Retinal pigment epithelial cell (primary cell): ENCODE measurements at places on chromosomes 7 and 10.

GRCh38 chr7:131554880-131555516 is 1.4 kb downstream of the PODXL start:
- DNase-seq: no peak

DNA sequence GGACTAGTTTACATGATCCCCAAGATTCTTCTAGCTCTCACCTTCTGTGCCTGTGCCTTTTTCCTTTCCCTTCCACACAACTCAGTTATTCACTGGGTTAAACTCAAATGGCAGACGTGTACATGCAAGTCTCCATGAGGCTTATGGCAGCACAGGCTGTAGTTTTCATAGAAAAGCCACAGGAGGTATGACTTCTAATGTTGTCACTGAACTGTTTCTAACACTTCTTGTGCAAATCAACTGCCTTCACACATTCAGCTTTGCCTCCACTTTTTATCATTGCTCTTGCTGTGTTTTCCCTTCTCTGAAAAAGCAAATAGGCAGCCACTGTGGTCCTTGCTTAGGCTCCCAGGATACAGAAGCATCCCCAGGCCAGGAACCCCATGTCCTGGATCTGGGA is 5.3 kb upstream of the GIMAP5 start:
- DNase-seq: no peak

GRCh38 chr10:124711145-124711544 is 33.0 kb downstream of the FAM53B start:
- DNase-seq: no peak

- DNase-seq: no peak
These were observed 74.0 kb downstream of the ARID5B start for GRCh38 chr10:61975391-61975932.

DNA sequence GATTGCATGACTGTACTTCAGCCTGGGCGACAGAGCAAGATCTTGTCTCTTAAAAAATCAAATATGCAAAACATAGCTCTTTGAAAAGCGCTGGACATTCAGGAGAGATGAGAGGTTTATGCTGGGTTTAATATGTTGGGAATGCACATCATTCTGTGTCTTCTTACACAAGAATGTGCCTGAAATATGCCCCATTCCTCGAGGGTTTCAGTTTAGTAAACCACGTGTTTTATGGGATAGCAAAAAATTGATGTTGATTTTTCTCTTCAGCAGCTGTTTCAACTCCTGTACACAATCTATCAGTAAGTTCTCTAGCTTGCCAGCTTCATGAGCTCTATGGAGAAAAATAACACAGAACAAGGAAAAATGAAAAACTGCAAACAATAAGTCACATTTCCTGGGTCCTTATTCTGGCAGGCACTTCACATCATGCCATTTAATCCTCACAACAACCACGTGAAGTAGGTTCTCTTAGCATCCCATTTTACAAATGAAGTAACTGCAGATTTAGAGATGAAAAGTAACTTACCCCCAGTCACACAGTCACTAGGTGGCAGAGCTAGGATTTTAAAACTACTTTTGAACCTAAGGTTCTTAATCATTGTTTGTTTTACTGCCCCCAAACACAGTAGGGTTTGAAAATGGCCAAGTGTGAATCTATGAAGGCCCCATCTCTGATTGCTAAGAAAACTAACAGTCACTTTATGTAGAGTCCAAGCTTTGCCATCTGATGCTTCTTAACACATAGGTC is 423.6 kb downstream of the PHTF2 start:
- no peak for DNase-seq

GRCh38 chr10:49408519-49409306 is 12.8 kb upstream of the DRGX start:
- DNase-seq: no peak

DNA sequence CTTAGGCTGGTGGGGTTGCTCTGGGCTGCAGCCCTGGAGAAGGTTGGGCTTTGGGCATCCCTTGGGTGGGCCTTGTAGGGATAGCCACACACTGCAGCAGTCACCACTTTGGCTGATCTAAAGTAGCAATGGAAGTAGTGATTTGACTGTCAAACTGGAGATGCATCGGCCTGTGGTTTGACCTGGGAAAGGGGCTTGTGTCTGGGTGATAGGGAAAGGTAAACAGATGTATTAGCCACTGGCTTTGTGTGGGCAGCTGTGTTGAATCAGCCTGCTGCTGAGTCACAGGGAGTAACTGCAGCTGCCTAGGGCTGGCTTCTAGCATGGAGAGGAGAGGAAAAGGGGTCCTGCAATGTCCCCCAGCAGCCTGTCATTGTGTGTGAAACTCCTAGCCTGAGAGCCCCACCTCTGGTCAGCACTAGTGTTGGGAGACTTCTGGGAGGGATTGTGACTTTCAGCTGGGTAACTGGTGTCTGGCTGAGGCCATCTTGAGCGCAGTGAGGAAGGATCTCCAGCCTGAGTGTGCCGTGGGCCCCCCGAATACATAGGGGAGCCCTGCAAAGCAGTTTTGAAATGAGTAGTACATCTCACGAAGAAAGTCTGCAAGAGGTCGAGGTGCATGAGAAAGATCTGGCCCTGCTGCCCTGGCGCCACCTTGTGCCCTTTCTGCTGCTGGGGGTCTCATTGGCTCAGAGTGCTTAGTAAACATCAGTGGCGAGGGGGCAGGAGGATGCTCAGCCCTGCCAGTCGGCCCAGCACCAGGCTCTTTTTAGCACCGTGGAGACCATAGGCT is 117.3 kb downstream of the FANK1 start:
- no peak for DNase-seq

- DNase-seq: no peak
These were observed 145.3 kb downstream of the CELF2 start for GRCh38 chr10:11162828-11163599.

- no peak for DNase-seq
These were observed 189.6 kb downstream of the TNS3 start for GRCh38 chr7:47392241-47392759.

- no peak for DNase-seq
These were observed 97.8 kb upstream of the BTBD16 start for GRCh38 chr10:122173337-122173736.

GRCh38 chr7:95066737-95067530 is 159.5 kb downstream of the PPP1R9A start:
- DNase-seq: peak; percentile 34

DNA sequence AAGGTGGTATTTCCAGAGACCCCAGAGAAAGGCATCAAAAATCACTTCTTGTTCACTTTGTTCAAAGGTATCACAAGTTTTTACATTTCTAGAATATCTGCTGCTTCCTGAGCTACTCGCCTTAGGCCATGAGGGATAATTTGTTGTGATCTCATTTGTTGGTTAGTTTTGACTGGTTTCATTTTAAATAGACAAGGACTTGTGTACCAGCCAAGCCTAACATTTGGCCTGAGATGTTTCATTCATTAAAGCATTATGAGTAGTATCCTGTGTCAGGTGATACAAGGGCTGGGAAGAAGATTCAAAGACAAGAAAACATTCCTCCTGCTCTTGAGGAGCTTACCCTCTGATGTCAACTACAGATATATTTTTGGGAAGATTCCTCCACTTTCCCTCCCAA is 170.3 kb upstream of the FAM171A1 start:
- DNase-seq: no peak

DNA sequence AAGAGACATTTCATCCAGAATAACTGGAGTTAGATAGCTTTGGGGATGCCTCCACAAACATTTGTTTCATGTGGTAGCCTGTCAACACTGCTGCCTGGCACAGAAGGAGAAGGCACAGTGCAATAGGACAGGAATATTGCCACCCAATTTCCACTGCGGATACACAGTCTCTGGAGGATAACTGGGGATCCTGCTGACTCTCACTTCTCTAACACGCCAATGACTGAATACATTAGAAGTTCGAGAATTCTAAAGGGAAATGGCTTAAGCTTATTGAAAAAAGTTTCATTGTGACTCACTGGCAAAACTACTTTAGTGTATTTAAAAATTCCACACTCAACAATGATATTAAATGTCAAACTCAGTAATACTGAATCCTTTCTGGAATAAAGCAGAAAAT is 12.9 kb downstream of the ARL3 start:
- no peak for DNase-seq

GRCh38 chr10:9342885-9343570 is 1288.5 kb downstream of the GATA3 start:
- peak; percentile 27 for DNase-seq

DNA sequence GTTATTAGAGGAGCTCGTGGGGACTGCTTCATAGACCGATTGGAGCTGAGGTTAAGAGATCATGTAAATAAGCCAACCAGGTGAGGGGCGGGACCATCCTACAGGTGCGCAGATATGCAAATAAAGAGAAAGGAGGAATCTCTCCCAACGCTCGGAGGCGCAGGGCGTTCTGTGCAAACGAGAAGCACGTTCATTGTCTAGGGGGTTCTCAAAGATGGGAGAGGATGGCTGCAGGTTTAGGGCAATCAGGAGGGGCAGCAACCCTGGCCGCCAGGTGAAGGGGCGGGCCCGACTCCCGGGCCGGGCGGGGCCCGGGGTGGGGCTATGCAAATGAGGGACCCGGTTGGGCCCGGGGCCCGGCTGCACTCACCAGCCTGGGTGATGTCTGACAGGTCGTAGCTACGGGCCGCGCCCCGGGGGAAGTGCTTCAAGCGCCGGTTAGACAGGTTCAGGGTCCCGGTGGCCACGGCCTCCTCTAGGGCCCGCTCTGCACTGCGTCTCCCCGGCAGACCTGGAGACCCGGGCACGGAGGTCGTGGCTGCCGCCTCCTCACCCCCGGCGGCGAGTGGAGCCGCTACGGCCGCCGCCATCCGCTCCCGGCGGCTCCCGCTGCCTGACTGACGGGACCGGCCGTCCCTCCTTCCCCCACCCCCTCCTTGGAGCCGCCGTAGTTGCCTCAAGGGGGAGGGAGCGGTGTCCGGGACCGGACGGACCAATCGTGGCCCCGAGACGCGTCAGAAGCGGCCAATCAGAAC is at the start of gene LRCH4:
LRCH4 (minus strand) TSS at position 619 of the 755 bp plus-strand sequence; CDS start at position 590, 29 bp downstream.
- DNase-seq: no peak

DNA sequence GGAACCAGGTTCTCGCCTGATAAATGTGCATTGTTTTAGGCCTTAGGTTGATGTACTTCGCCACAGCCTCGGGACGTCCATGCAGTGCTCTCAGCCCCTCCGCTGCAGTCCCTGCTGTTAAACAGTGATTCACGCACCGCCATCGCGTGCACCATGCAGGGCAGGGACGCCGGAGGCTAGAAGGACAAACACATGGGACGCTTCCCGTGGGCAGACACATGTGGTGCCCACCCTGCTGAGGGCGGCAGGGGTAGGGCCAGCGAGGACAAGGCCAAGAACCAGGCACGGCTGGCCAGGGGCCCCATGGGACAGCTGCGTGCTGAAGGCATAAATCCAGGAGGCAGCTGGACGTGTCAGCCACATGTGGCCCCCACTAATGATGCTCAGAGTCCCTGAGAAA is 394.7 kb downstream of the PTPRN2 start:
- no peak for DNase-seq

GRCh38 chr10:50419756-50420155 is 168.4 kb upstream of the ASAH2 start:
- DNase-seq: no peak

GRCh38 chr7:158315326-158315725 is 272.3 kb downstream of the PTPRN2 start:
- DNase-seq: no peak

- no peak for DNase-seq
These were observed 43.7 kb downstream of the PPP1R3C start for GRCh38 chr10:91589015-91589657.

- no peak for DNase-seq
These were observed 58.3 kb upstream of the KIF5B start for GRCh38 chr10:32114508-32114907.

DNA sequence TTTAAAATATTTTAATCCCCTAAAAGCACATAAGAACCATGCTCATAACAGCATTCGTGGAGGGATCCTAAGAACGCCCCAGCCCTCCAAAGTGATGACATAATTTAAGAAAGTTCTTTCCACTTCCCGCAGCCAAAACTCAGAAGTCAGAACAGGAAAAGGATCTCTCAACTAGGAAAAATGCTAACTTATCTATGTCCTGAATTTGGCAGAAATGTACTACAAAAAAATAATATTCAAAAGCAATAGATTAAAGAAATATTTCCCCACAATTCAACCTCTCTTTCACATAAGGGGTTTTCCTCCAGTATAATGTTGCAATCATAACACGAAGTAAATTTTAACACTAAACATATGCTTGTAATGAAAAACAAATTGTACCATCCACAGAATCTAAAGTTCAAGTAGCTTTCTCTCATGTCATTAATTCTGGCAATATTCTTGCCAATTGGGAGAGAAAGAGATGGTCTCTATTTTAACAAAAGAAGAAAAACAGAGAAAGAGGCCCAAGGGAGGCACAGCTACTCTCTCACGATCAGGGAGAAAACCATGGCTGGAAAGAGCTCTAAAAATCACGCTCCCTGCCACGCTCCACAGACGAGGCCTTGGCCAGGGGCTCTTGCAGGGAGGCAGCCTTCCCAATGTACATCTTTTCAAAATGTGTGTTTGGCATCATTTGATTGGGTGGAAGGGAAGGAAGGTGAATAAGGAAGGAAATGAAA is 22.9 kb downstream of the ASB13 start:
- no peak for DNase-seq

- no peak for DNase-seq
These were observed 530.9 kb upstream of the POM121L12 start for GRCh38 chr7:52504561-52504960.

GRCh38 chr7:132576721-132577085 is 433 bp upstream of the PLXNA4 start:
- no peak for DNase-seq

GRCh38 chr10:111117528-111118277 is 40.9 kb downstream of the ADRA2A start:
- no peak for DNase-seq

- no peak for DNase-seq
These were observed 45.1 kb downstream of the CNNM2 start for GRCh38 chr10:102962951-102963755.

- DNase-seq: peak; percentile 65
These were observed 33.4 kb upstream of the C1GALT1 start for GRCh38 chr7:7148798-7149481.

DNA sequence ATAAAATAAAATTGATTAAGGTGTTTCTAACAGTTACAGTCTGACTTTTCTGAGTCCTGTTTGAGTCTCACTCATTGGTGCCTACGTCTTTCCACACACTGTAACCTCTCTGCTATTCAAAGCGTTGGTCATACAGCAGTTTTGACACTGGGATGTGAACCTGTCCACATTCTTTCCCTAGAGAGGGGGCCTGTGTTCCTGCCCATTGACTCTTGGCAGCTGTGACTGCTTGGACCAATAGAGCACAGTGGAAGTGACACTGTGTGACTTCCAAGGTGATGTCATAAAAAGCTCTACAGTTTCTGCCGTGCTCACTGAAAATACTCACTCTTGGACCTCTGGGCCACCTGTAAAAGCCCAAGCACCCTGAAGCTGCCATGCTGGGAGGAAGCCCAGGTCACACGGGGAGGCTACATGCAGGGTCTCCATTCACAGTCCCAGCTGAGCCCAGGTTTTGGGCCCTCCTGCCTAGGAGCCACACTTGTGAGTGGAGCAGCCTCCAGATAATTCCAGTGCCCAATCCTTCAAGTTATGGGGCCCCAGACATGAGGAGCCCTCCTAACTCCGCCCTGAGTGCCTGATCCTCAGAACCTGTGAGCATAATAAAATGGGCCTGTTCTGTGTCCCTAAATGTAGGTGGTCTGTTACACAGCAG is 704 bp upstream of the ANTXRL start:
- no peak for DNase-seq

- DNase-seq: no peak
These were observed 55.3 kb downstream of the NEURL1 start for GRCh38 chr10:103548581-103549348.

- no peak for DNase-seq
These were observed at the start of gene EPDR1 for GRCh38 chr7:37920305-37920848. Gene EPDR1, plus strand, starts transcription at chr7:37920640. Its CDS starts 300 bp downstream, at chr7:37920940.
